Activated T-helper 1 cell treated with anti-CD3 and anti-CD28 coated beads, Interleukin-12 subunit alpha, Interleukin-12 subunit beta, Interleukin-2, Interleukin-4 antibody, amounts not matched to agents 30 ng/mL and 10 ng/mL and 1 ng/mL, durations not matched to agents 14 hours and 24 hours and 36 hours (primary cell): ENCODE measurements at places on chromosomes 7 and 10. TPM values are rescaled to one million over a fixed set of nuclear protein-coding genes. Genes with fewer than 3 reads are reported as not detected.
A peak's percentile ranks its signal among the peaks of the same experiment; 100 is the strongest.

The SH2B2 gene
- 2.1 and 2.6 TPM in 2 replicates for total RNA-seq

The UBE3C gene
- total RNA-seq: 91.5 and 95.8 TPM in 2 replicates

The MMD2 gene
- not detected in 2 replicates for total RNA-seq

The HTRA1 gene
- not detected in 2 replicates for total RNA-seq

DNA sequence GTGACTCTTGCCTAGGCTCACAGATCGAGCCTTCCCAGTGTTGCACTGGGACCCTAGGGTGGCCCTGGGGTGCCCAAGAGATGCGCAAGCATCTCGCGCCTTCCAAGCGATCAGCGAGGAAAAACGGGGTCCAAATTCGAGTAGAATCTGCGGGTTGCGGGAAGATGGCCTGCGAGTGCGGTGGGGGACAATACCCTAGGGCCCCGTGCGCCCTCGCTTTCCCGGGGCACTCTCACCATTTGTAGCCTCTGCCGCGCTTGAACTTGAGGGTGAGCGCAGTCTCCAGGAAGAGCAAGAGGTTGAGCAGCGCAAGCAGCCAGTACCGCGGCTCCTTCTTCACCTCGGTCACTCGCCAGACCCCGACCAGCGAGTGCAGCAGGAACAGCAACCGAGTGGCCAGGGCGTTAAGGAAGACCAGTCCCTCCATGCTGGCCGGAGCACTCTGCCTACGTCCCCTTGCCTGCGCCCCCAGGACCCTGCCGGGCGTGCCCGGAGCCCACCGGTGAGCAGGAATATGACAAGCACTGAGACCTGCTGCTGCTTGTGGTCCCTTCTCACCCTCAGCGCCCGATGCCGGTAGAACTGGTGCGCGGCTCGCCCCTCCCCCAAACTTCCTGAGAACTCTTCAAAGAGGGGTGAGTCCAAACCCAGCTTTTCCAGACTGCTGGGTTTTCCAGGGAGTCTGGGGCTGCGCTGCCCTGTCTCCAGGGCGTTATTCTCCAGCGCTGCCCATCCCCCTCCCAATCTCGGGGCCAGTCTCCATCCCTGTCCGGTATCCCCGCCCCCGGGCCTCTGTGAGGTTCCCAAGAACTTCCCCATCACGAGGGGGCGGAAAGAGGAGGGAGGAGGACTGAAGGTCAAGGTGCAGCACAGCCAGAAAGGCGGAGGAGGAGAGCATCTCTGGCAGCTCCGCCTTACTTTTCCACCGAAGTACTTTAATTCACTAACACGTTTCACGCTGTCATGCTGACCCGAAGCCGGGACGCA is at the start of gene TMEM26:
Gene TMEM26, minus strand, starts transcription at position 727 of the 987 bp plus-strand sequence. Its CDS starts 300 bp downstream, at position 427.
- no peaks in the 10 kb centered on the region for H3K36me3 ChIP-seq
- no peak for DNase-seq
- H3K4me3 ChIP-seq: no peak within 1 kb of the TSS
- no peak within 1 kb of the TSS for H3K27ac ChIP-seq

DNA sequence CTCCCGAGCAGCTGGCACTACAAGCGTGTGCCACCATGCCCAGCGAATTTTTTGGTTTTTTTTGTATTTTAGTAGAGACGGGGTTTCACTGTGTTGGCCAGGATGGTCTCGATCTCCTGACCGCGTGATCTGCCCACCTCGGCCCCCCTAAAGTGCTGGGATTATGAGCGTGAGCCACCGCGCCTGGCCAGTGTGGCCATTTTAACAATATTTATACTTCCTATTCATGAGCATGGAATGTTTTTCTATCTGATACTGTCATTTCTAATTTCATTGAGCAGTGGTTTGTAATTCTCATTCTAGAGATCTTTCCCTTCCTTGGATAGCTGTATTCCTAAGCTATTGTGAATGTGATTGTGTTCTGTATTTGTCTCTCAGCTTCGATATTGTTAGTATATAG is 96.2 kb downstream of the GLCCI1 start:
- no peak overlapping the region for H3K4me3 ChIP-seq
- peaks cover 17% of the 10 kb centered on the region for H3K4me1 ChIP-seq
- no peak for DNase-seq
- no peaks in the 10 kb centered on the region for H3K27me3 ChIP-seq
- H3K27ac ChIP-seq: no peak overlapping the region

DNA sequence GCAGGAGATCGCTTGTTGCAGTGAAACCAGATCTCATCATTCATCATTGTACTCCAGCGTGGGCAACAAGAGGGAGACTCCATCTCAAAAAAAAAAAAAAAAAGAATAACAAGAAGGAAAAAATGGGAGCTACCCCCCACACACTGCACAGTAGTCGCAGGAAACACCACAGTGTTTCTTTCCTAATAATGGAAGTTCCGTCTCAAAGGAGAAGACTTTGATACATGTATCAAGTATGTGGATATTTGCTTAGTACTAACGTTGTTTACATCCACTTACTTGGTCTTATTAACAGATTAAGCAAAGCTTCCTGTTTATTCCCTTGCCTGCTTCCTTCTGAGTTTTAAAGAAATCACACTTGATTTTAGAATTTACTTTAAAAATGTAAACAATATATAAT is 22.2 kb downstream of the YAE1 start:
- H3K4me3 ChIP-seq: no peak overlapping the region
- DNase-seq: no peak
- peaks cover 60% of the 10 kb centered on the region for H3K4me1 ChIP-seq
- no peak overlapping the region for H3K27ac ChIP-seq
- no peaks in the 10 kb centered on the region for H3K27me3 ChIP-seq

DNA sequence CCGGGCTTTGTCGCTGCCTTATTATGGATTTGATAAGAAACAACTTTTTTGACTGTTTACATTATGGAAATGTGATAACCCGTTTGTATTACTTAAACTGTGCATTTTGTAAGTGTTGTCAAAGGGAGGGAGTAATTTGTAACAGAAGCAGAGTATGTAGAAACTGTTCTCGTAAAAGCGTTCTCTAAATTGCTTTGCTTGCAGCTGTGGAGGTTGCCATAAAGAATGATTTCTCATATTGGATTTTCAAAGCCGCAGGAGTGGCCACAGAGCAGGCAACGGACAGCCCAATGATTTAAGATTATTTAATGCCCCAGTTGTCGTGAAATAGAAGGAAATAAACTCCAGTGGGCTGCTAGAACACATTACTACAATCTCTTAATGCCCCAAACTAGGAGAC is 114.0 kb upstream of the INSYN2A start:
- peaks cover 9% of the 10 kb centered on the region for H3K27me3 ChIP-seq
- no peaks in the 10 kb centered on the region for H3K4me1 ChIP-seq
- no peak for DNase-seq

DNA sequence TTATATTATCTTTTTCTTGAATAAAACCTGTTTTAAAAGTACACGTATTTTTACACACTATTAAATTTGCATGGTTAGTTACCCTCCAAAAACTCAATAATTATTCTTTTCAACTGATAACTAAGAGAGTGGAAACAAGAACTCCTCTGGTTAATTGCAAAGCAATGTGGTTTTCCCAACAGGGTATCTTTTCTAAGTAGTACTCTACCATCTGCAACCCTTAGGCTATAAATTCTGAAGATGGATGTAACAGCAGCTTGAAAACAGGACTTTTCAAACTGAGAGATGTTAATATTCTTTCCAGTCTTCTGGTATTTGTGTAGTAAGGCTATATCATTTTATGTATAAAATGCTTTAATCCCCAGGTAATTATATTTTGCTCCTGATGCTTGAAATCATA is 916.1 kb upstream of the POT1 start:
- no peaks in the 10 kb centered on the region for H3K27me3 ChIP-seq
- no peaks in the 10 kb centered on the region for H3K4me1 ChIP-seq
- no peak for DNase-seq
- H3K4me3 ChIP-seq: no peak overlapping the region

GRCh38 chr7:140225562-140226249 is 48.9 kb upstream of the KDM7A start:
- H3K4me3 ChIP-seq: peak overlapping the region; percentile 21
- H3K27me3 ChIP-seq: no peaks in the 10 kb centered on the region

DNA sequence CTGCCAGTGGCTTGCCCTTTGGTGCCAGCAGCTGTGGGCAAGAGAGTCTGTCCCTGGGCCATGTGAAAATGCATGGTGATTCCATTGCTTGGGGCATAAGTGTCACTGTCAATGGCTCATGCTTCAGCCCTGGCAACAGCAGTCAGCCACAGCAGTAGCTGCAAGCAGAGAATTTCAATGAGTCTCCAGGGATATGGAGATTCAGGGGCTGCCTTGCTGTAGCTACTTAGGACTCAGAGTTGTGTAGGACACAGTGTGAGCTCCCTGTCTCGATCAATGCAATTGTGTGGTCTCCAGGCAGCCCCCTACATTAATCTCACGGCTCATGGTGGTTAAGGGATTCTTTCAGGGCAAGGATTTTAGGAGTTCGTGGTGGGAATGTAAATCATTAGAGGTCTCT is 126.3 kb upstream of the STARD3NL start:
- no peak overlapping the region for H3K4me3 ChIP-seq
- no peaks in the 10 kb centered on the region for H3K36me3 ChIP-seq
- no peaks in the 10 kb centered on the region for H3K27me3 ChIP-seq
- H3K4me1 ChIP-seq: no peaks in the 10 kb centered on the region
- no peak overlapping the region for H3K27ac ChIP-seq

DNA sequence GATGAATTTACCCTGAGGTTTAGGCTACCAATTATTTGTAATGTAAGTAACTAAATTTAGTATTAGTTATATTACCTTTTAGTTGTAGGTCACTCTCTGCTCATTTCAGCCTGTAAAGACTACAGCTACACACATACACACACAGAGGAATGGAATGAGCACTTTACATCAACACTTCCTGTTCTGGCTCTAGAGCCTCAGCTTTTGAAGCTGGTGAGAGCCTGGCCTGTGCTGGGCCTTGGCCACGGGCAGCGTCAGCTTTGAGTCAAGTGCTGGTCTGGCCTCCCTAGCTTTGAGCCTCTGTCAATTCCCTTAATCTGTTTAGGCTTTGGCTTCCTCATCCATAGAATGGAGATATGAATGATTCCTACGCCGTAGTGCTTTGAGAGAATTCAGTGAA is 141.7 kb downstream of the EGFR start:
- H3K27me3 ChIP-seq: peaks cover 17% of the 10 kb centered on the region
- no peaks in the 10 kb centered on the region for H3K36me3 ChIP-seq
- no peak overlapping the region for H3K4me3 ChIP-seq
- no peak overlapping the region for H3K27ac ChIP-seq
- H3K4me1 ChIP-seq: no peaks in the 10 kb centered on the region

DNA sequence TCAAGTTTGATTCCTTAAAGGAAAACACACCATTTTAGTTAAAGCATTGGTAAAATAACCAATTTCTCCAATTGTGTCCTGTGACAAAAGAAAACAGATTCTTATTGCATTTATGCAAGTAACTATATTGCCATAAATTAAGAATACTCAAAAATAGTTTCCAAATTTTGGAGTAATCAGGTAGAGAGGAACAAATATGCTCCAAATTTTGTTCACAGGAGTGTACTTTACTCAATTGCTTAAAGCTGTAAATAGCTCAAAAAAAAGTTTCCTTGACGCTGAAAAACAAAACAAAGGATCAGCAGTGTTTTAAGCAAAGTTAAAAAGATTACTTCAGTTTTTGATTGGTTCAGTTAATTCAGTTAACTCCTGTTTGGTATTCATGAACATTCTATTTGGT is 52.2 kb upstream of the INHBA start:
- H3K4me1 ChIP-seq: no peaks in the 10 kb centered on the region
- H3K36me3 ChIP-seq: no peaks in the 10 kb centered on the region
- no peak overlapping the region for H3K27ac ChIP-seq
- no peak for DNase-seq

DNA sequence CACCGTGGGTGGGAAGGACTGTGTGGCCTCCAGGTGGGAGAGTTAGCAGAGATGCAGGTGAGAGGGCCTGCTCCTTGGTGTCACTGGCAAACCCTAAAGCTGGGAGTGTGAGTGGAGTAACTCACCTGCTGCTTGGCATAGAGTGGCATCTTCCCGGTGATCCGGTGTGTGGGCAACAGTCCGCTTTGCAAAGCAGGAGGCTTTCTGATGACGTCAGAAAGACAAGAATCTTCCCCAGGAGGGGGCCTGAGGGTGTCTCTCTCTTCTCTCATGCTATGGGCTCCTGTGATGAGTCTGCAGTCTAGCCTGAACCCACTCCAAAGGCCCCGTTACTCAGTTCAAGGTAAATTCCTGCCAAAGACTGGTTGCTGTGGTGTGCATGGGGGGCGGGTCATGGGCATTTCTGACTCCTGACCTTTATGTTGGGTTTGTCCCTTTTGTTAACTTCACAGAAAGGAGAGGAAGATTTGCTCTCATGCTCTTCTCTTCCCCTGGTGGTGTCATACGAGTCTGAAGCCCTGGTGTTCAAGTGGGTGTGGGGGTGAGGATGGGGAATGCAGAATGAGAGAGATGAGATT is 187.9 kb downstream of the GATA3 start:
- H3K36me3 ChIP-seq: peaks cover 14% of the 10 kb centered on the region
- H3K4me1 ChIP-seq: peaks cover 94% of the 10 kb centered on the region
- peak; percentile 19 for DNase-seq
